ENCODE measurements at places on chromosomes 1 and 21. TPM values are rescaled to one million over a fixed set of nuclear protein-coding genes. Genes with fewer than 3 reads are reported as not detected.

DNA sequence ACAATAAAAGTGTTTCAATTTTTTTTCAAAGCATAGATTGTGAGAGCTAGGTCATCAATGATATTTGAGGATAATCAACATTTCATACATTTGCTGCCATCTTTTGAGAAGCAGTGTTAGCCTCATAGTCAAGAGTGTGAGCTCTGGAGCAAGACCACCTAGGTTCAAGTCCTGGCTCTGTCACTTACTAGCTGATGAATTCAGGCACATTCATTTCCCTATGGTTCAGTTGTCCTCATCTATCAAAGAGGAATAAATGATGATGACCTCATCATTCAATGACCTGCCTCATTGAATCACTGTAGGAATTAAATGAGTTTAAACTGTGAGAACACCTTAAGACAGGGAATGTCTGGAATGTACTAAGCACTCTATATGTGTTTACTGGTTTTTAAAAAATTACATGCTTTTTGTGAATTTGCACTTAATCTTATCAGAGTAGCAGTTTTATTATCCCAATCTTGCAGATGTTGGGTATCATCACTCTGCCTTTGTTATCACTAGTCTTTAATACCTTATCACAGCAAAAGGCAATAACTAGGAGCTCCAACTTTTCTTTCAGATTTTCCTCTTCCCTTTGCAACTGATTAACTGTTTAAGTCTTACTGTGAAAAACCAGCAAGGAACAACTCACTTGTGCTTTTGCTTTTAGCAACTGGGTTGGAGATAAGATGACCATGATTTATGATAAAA, 47.4 kb downstream of the SLC30A10 start:
- DNase-seq, result no peak

GRCh38 chr1:23745515-23745914, 2.2 kb downstream of the ELOA start:
- DNase-seq, result no peak

GRCh38 chr1:6580593-6581409, 1.0 kb downstream of the ZBTB48 start:
- DNase-seq, result no peak

GRCh38 chr1:209567698-209568175, 15.8 kb upstream of the CAMK1G start:
- no peak for DNase-seq

DNA sequence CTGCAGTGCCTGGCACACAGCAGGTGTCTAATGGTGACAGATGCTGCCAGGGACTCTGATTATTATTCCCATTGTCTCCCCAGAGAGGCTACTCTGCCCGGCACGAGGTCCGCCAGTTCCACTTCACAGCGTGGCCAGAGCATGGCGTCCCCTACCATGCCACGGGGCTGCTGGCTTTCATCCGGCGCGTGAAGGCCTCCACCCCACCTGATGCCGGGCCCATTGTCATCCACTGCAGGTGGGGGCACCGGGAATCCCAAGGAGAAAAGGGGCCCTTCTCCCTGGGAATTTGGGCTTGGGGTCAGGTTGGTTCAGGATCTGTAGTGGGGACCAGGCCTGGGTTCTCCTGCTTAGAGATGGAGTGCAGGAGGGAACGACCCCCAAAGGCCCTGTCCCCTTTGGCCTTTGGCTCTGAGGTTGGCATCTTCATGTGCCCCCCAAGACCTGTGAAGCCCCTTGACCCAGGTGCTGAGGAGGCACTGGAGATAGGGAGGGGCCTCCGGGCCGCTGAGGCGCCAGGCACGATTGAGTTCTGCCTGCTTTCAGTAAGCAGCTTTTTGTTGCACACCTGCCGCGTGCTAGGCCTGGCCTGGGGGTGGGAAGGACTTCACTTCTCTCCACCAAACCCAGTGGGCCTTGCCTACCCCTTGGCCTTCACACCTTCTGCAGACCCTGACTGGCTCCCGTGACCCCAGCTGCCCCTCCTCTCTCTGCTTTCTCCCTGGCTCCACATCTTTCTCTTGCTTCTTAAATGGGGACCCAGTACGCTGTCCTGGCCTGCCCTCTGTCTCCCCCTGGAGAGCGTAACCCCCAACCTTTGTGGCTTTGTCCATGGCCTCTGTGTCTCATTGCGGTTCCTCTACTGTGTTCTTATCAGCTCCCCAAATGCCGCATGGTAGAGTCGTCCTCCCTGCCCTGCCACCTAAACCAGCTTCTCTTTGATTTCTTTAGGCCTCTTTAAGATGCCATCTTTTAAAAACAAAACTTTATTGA, 76.4 kb downstream of the PTPRU start:
- no peak for DNase-seq

Gene VANGL2
- total RNA-seq, result 0.08 TPM

Gene SLAMF7
- 44.1 TPM for total RNA-seq

Gene FMN2
- not detected for total RNA-seq

All from activated T-cell treated with anti-CD3 and anti-CD28 coated beads, Interleukin-2, amount 50 U/mL, for 4 hours (primary cell).